Left lung (tissue), 14 donors: ENCODE measurements at places on chromosomes 6 and 20. TPM values are rescaled to one million over a fixed set of nuclear protein-coding genes. Genes with fewer than 3 reads are reported as not detected.

The SAMD3 gene
- polyA plus RNA-seq: 0.56 TPM

- no peak for DNase-seq
These were observed 643.6 kb upstream of the PTCHD4 start for GRCh38 chr6:48754641-48755040.

DNA sequence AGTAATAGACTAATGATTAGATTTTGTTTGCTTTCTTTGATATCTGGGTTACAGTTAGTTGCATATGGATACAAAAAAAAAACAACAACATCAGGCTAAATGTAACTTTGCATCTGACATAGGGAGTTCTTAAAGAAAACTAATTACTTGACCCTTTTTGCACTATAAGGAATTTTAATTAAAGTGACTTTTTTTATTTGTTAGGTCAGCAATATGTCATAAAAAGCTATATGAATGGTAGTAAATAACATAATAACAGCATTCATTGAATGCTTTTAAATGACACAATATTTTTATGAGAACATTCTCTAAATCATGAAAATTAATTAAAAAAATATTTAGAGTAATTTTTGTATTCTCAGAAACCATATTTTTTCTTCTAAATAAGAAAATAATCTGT, 183.6 kb downstream of the GRIK2 start:
- DNase-seq: no peak

GRCh38 chr6:6685249-6686040, 96.9 kb downstream of the LY86 start:
- no peak for DNase-seq

The GSTA3 gene
- polyA plus RNA-seq: 1.3 TPM

DNA sequence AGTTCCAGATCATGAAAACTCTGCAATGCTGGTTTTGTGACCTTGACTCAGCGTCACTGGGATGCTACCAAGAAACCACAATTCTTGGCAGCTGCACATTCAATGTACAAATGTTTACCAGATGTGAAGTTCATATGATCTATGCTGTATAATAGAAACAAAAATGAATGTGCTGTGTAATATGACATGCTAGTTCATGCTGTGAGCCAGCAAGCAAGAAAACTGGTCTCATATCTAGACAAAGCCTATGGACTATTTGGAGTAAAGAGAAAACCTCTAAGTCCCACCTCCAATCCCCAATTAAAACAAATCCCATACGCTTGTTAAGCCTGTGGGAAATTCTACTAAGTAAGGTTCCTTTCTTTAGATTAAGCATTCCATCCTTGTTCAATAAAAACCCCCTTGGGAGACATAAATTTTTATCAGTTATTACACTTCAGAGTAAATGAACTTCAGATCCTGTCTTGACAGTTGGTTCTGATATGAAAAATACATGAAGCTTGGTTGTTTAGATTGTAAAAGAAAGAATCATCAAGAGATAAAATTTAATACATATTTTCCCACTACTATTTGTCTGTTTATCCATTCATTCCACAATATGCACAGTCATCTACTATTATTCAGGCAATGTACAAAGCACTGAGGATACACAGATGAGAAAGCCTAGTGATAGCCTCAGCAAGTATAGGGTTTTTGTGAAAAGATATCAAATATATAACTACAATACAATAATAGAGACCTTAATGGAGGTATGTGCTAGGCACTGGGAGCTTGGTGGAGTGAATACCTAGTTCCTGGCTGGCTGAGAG, 20.1 kb downstream of the COL21A1 start:
- DNase-seq: no peak

GRCh38 chr20:11912659-11913415, 4.9 kb upstream of the BTBD3 start:
- no peak for DNase-seq

- DNase-seq: no peak
These were observed 12.8 kb downstream of the TREM1 start for GRCh38 chr6:41273714-41274113.

DNA sequence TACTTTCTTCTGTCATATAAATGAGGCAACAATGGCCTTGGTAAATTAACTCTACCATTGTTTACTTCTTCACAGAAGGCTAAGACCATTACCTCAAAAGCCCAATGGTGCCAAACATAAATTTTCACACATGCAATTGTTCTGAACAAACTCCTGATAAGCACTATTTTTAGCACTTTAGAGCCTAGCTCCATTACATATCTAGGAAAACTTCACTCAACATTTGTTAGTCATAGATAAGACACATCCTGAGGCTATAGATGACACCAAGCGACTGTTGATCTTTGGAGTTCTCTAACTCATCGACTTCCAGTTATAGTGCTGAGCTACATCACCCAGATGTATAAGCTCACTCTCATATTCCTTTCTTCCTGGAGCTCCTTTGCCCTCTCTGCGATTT, 245.9 kb downstream of the EYS start:
- no peak for DNase-seq

DNA sequence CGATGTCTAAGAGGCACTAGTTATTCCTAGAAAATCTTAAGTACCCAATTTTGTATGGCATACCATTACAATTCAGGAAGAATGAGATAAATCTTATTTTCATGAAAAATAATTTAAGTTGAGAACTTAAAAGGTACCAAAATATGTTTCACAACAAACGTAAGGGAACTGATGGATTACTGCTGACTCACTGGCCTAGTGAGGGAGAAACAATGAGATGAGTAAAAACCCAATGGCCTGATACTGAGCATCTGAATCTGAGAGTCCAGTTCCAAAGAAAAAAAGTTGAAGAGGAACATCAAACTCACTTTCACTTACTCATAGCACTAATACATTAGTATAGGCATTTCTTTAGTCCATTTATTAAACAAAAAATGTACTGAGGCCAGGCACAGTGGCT, 56.0 kb downstream of the MDN1 start:
- DNase-seq: no peak

The OLIG3 gene
- not detected for polyA plus RNA-seq

The OR2B6 gene
- 0.32 TPM for polyA plus RNA-seq

DNA sequence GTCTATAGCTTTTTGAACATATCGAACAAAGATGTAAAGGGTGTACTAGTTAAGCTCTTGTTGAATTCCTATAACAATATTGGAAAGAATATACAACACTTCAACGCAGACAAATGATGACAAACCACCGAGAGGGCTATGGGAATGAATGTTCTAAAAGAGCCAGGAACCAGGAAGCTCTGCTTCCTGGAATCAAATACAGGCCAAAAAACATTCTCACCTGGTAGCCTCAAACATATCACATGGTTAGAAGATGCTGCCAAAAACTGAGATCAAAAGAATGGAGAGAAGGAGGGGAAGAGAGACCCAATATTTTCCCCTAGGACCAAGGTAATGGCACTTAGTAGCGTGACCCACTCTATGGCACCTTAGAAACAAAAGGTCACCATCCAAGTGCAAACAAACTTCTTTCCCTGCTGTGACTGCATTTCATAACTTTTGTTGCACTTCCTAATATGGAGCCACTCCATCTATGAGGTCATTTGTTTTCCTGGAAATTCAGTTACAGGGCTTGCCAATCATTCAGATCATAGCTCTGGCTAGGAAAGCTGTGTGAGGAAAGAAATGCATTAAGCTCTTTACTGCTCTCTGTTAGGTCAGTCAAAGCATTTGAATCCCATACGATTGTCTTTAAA, 199.2 kb upstream of the NT5E start:
- no peak for DNase-seq

The ANGPT4 gene
- polyA plus RNA-seq: 0.11 TPM

DNA sequence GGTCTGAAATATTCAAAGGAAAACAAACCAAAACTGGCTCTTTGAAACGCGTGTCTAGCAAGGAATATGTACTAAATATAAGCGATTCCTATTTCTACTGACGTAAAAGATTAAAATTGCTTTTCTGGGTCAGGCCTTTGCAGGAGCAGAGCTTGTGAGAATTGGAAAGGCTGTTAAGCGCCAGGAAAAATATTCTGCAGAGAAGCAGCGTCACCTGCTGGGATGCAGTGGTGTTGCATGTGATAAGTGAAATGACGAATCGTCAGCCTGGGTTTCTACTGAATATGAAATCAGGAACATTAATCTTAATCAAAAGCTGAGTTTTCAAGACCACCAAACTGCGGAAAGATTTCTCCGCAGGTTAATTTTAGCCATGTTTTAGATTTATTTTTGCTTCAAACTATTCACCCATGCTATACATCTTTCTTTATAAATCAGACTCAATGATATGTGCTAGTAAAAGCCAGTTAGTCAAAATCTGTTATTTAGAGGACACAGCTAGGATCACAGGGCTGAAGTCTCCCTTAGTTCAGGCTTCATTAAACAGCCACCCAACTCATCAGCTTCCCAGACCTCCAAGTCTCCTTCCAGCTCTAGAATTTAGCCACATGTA, 67.4 kb downstream of the ALDH8A1 start:
- DNase-seq: no peak

- DNase-seq: no peak
These were observed 1.2 kb downstream of the SAYSD1 start for GRCh38 chr6:39113788-39114187.

The RHAG gene
- polyA plus RNA-seq: 1.9 TPM
